ENCODE measurements at places on chromosomes 7 and 10.

GRCh38 chr7:128417071-128417470 is 7.3 kb upstream of the IMPDH1 start:
- no peak for DNase-seq

DNA sequence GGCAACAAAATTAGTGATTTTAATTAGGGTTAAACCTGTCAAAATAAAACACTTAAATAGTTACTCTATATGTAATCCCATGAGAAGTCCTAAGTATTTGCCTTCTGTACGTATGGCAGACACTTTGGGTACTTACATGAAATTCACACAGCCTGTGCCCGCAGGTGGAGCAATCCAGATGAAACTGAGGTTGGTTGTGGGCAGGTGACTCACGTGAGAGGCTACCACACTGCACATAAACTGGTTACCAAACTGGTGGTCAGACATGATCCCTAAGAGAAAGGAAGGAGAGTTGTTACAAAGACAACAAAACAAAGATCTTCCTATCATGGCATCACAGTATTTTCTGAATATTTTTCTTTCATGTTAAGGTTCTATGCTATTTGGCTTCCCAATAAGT is 156.1 kb downstream of the RELN start:
- no peak for DNase-seq

- DNase-seq, result no peak
Observed at GRCh38 chr10:97380516-97380915, 20.6 kb downstream of the RRP12 start.

GRCh38 chr7:108257954-108258353 is 127.8 kb upstream of the LAMB4 start:
- no peak for DNase-seq

DNA sequence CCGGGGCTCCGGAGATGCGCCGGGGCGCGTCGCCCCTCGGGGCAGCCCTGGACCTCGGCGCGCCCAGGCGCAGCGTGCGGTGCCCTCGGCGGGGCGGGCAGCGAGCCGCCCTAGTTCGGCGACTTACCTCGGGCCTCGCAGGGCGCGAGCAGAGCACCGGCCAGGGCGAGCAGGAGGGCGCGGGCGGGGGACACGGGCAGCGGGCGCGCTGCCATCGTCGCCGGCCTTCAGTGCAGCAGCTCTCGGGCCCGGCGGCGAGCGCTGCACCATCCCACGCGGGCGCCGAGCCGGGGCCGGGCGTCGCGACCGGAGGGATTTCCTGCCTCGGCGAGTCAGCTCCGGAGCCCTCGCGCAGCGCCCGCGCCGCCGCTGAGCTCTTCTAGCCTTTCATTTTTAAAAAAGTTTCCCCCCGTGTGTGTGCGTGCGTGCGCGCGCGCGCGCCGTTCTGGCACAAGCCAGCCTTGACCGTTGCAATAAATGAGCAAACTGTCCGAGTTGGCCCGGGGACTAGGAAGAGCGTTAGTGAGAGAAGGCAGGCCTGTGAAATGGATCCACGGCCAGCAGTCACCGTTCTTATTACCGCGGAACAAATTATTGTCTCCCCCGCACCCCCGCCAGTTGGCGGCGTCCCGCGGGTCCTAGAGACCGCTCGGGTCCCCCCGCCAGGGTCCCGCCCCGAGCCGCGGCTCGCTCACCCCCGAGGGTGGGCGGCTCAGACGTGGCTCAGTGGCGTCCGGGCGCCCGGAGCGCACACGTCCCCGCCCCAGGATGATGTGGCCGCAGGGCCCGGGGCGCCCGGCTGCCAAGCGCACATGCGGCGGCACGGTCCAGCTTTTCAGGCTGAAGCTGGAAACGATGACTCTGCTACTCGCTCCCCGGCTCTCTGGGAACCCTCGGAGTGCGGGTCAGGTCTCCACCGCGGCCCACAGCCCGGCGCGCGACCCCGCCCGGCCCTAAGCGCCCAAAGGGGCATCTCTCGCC is at the start of gene ADAM12:
TSS of gene ADAM12 (minus strand) at position 547 of the 981 bp plus-strand sequence. CDS start at position 215, 332 bp downstream.
- peak; percentile 10 for DNase-seq

GRCh38 chr7:145779140-145779539 is 337.5 kb upstream of the CNTNAP2 start:
- no peak for DNase-seq

- DNase-seq, result no peak
Observed at GRCh38 chr7:21757537-21758282, 188.0 kb downstream of the CDCA7L start.

- DNase-seq, result no peak
Observed at GRCh38 chr7:131040467-131040932, 287.2 kb upstream of the MKLN1 start.

GRCh38 chr10:110600487-110601101 is 33.1 kb downstream of the SMC3 start:
- DNase-seq, result no peak

GRCh38 chr10:125217990-125218675 is 57.8 kb upstream of the CTBP2 start:
- DNase-seq, result no peak

GRCh38 chr10:78176320-78177317 is 143.0 kb downstream of the RPS24 start:
- no peak for DNase-seq

- no peak for DNase-seq
Observed at GRCh38 chr7:105353752-105354328, 34.9 kb downstream of the SRPK2 start.

DNA sequence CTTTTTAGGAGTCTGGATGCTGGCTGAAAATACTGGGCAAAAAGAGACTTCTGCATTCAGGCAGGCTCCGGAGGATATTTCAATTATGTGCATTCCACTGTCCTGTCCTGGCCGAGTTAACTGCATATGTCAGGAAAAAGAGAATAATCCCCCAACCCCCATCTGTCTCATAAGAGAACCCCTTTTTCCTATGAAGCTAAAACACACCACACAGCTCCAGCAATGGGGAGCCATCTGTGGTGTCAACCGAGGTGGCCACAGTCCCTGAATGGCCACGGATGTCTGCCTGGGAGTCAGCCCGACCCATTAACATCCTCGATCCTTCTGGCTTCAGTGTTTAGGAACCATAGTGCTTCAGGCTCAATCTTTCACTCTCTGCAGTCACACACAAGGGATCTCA is 70.4 kb downstream of the RSU1 start:
- DNase-seq, result no peak

DNA sequence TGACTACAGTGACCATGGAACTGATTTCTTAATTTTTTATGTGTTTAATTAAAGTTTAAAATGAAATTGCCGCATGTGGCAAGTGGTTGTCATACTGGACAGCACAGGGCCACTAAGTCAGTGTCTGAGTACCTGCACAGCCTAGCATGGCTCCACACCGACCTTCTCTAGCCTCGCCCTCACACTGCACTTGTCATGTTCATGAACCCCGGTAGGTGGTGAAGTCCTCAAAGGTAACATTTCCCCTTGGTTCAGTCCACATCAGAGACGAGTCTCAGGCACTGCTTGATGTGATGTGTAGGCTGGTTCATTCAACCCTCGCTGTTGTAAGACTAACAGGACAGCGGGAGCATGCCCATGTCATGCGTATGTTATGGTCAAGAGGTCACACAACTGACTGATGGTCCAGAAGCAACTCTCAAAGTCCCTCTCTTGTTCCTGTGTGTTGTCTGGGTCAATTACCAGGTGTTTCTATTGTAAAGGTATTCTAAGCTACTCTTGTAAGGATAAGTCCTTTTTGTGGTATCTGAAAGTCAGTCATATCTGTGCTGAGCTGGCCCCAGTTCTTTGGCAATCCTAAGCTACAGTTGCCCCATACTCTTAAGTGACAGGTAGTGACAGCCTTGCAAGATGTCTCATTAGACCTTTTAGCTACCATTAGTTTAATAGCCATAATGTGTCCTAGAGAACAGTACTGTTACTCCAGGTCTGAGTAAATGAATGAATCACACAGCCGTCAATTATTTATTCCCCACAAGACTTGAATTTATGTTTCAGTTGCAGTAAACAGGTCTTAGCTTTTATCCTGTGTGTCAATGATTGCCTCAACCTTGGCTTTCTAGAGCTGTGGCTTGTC is 32.9 kb upstream of the ZC3HAV1L start:
- no peak for DNase-seq

- no peak for DNase-seq
Observed at GRCh38 chr7:27305854-27306253, 63.3 kb downstream of the EVX1 start.

DNA sequence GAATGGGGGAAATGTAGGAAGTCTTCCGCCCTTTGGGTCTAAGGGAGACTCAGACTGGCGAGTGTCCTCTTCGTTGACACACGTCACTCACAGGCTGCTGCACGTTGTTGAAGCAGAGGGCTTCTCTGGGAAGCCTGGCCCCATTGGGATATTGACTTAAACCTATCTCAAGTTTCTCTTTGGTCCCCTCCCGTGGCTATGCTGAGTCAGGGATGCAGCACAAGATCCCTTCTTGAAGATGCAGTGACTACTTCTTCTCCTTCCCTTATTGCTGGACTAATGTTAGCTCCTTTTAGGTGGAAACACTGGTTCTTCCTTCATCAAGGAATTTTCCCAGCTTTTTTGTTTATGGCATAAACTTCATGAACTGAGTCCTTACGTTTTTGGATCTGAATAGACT is 89.8 kb upstream of the CCDC71L start:
- DNase-seq, result no peak

GRCh38 chr10:38174336-38174735 is 80.2 kb downstream of the ZNF37A start:
- no peak for DNase-seq

- no peak for DNase-seq
Observed at GRCh38 chr7:16711730-16712129, 41.8 kb upstream of the TSPAN13 start.

DNA sequence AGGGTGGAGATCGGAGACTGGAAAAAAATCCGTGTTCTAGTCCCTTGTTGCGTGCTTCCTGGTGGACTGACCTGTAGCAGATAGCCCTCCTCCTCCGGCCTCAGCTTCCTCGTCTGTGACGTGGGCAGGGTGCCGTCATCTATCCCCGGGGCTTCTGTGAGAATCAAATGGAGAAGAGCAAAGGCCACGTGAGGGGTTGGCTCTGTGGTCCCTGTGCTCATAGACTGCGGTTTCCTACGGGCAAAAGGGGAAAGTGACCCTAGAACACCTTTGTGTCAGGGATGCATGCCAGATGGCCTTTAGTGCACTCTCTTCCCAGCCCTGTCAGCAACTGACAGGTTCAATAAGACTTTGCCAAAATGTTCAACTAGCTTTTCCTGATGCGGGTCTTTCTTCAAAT is 33.7 kb downstream of the GRK5 start:
- DNase-seq, result no peak

GRCh38 chr10:112851588-112852211 is 98.3 kb upstream of the TCF7L2 start:
- DNase-seq, result no peak

DNA sequence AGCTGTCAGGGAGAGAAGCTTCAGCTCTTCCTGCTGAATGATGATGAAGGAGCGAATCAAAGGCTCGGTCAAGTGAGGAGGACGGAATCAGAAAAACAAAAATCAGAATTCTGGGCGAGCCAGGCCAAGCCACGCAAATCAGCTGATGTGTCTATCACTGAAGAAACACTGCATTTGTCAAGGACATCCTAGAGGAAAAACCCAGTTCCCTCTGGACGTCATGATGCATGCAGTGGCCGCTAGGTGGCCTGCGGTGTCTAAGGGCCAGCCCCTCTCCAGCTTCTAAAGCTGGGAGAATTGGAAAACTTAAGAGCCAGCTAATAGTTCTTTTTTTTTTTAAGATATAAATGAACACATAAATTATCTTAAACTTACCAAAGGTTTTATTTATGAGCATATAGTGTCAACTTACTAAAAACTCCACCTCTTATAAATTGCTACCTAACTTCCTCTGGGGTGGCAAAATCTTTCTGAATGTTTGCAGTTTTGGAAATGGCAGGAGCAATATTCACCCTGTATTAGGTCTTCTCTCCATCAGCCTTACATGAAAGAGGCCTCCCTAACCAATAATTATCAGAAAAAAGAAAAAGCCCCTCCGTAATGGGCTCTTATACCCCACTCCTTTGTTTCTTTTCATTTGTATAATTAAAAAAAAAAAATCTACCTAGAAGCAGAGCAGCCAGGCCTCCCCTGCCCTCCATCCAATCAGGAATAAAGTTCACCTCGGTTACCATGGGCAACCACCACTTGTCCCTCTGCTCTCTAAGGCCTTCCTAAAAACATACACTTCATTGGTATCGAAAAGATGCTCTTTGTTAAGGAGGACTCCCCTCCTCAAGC is 186.8 kb downstream of the USP6NL start:
- no peak for DNase-seq

DNA sequence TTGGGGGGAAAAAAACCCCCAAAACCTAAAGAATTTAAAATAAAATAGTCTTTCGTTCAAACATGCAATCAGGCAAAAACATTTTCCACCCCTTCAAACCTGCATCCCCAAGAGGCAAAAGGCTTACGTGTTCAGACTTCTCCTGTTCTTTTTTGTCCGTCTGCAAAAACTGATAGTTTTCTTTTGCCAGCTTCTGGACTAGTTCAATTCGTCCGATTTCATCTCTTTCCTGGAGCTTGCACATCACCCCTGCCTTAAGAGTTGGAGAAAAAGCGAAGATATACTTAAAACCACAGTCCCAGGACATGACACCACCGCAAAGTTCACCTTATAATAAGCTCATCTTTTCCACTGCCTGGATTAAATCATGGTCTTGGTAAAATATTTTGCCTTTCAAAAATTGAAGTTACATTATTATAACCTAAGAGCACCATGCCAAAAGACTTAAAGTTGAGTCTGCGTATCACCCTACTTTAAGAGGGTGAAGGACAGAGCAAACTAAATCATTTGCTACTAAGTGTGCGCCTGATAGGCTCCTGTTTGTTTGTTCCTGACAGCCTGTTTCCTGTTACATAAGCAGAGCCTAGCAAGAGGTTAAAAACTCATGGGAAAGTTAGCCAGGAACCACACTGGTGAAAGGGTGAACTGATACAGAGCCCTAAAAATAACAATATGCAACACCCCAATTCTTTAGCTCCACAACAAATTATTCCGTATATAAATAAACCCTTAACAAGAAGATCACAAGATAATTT is 137.0 kb downstream of the RAPGEF5 start:
- DNase-seq, result no peak

- DNase-seq, result no peak
Observed at GRCh38 chr10:132466520-132467463, 69.8 kb downstream of the PWWP2B start.

DNA sequence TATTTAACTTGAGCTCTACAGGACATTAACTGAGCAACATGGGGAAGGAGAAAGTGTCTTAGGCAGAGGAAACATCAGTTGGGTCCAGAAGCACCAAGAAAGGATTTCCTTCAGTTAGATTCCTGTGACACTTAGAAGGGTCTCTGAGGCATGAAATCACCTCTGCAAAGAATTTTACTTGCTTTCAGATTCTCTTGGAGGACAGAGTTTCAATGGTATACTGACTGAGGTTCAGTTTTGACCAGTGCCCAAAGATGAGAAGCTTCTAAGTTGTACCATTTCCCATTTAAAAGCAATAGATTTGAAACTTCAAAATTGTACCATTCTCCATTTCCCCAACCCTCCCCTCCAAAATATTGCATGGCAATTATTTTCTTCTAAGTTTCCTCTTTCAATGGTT is 102.4 kb downstream of the CHCHD3 start:
- no peak for DNase-seq

All from CD4-positive, alpha-beta T cell (primary cell).